ENCODE measurements at places on chromosomes 4 and X.
A peak's percentile ranks its signal among the peaks of the same experiment; 100 is the strongest.

DNA sequence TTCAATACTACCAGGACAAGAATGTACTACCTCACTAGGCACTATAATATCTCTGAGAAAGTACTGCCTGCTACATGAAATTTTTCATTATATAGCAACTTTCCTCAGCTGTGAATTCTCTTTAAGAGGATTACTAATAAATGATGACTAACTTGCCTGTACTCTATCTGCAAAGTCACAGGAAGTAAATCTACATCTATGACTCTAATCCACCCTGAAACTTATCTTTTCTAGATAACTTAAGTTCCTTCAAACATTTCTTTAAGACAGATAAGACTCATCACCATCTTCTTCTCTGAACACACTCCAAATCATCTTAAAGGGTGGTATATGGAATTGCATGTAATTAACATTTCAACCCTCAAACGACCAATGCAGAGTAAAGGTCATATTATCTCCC lies 28.8 kb downstream of the RPS6KA3 start:
- no peak for DNase-seq

DNA sequence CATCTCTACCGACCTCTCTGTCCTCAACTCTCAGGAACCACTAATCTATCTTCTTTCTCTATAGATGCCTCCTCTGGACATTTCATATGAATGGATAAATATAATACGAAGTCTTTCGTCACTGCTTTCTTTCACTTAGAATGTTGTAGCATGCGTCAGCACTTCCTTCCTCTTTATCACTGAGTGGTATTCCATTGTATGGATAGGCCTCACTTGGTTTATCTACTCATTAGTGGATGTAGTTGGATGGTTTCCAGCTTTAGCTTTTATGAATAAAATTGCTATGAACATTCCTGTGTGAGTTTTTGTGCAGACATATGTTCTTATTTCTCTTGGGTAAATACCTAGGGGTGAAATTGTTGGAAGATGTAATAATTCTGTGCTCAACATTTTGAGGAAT lies 528.2 kb upstream of the FAT1 start:
- no peak for DNase-seq

DNA sequence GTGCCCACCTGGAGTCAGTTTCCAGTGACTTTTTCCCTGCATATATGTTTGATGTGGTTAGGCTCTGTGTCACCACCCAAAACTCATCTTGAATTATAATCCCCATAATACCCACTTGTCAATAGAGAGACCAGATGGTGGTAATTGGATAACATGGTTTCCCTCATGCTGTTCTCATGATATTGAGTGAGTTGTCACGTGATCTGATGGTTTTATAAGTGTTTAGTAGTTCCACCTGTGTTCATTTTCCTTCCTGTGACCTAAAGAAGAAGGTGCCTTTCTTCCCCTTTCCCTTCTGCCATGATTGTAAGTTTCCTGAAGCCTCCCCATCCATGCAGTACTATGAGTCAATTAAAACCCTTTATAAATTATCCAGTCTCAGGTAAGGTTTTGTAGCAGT lies 740.9 kb downstream of the ARAP2 start:
- no peak for DNase-seq

GRCh38 chr4:54333657-54334056 lies 104.6 kb downstream of the PDGFRA start:
- DNase-seq = no peak

- DNase-seq = no peak
Observed at GRCh38 chr4:36123906-36124305, 120.4 kb downstream of the ARAP2 start.

DNA sequence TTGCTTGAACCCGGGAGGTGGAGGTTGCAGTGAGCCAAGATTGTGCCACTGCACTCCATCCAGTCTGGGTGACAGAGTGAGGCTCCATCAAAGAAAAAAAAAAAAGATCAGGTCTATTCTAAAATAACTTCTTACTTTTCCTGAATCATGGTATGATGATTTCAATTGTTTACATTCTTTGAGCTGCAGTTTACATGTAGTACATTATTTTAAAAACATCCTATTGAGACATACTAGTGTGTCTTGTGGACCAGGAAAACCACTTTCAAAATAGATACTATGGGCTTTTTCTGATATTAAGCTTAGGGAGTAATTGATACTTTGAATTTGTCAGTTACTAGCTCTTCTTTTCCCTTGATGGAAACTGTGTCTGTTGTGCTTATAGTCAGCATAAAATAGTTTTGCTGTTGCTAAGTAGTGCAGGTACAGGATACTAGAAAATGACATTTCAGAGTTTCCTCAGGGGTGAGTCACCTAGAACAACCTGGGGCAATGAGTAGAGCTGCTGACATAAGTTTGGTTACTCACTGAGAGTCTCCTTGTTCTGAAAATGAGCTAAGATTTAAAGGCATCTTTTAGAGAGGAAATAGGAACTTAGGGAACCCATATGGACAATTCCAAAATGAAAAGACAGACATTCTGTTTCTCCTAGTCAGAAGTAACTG lies 53.2 kb upstream of the C4orf54 start:
- DNase-seq = peak; percentile 9

DNA sequence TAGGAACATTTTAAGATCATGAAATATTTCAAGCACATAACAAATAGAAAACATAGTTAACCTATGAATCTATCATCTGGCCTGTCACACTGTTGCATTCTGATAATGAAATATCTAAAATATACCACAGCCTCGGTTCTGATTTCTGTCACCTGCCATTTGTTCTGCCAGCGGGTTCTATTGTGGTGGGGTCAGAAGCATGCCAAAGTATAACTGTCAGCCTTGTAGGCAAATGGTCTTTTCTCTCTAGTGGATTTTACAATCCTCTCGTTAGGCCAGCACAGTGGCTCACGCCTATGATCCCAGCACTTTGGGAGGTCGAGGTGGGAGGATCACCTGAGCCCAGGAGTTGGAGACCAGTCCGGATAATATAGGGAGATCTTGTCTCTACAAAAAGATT lies 47.9 kb downstream of the HTRA3 start:
- no peak for DNase-seq

DNA sequence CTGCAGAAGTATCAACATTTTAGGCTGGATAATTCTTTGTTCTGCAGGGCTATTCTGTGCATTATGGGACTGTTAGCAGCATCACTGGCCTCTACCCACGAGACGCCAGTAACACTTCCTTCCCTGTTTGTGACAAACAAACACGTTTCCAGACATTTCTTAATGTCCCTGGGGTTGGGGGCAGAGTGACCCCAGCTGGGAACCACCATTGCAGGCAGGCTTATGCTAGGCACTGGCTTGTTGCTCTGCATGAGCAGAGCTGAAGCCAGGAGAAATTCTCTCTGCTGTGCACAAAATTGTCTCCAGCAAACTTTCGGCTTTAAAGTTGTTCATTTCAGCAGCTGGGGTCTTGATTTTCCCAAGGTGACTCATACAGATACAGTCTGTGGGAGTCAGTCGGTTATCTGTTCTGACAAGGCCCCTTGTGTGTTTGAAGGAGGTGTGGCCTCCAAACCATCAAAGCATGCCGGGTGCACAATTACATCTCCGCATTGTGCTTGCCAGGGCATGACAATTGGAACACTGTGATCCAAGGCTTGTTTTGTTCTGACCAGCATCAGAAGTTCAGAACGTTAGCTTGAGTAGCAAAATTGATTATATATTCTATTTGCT lies 156.4 kb upstream of the BOD1L1 start:
- DNase-seq = no peak

- DNase-seq = no peak
Observed at GRCh38 chr4:7988437-7988836, 48.8 kb upstream of the AFAP1 start.

- no peak for DNase-seq
Observed at GRCh38 chr4:165720411-165721082, 152.5 kb upstream of the TLL1 start.

DNA sequence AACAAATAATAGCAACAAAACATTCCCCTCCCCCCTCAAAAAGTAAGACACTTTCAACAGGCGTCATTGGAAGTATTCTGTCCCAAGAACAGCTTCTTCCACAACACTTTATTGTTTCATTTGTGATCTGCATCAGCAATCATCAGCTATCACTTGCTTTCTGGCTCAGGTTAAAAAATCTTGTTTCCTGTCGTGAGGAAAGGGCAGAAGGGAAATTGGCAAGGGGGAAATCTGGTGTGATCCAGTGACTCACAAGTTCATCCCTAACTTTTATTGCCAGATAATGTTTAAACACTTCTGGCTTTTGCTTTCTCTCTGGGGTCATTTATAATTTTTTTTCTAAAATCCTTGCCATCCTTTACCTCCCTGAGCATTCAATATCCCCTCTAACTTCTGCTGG lies 247.4 kb upstream of the GIMD1 start:
- no peak for DNase-seq

GRCh38 chr4:8795140-8795539 lies 76.5 kb downstream of the HMX1 start:
- no peak for DNase-seq

DNA sequence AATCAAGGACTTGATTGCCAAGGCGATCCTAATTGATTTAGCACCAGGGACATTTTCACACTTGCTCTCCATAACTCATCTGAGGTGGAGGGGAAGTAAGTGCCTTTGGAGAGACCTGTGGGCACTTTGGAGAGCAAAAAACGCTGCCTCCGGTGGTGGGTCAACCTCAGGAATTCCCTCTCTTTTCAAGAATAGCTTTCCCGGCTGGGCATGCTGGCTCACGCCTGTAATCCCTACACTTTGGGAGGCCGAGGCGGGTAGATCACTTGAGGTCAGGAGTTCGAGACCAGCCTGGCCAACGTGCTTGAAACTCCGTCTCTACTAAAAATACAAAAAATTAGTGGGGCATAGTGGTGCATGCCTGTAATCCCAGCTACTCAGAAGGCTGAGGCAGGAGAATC lies 49.2 kb downstream of the PRPS1 start:
- DNase-seq = no peak

- no peak for DNase-seq
Observed at GRCh38 chr4:11483046-11483445, 54.4 kb upstream of the HS3ST1 start.

DNA sequence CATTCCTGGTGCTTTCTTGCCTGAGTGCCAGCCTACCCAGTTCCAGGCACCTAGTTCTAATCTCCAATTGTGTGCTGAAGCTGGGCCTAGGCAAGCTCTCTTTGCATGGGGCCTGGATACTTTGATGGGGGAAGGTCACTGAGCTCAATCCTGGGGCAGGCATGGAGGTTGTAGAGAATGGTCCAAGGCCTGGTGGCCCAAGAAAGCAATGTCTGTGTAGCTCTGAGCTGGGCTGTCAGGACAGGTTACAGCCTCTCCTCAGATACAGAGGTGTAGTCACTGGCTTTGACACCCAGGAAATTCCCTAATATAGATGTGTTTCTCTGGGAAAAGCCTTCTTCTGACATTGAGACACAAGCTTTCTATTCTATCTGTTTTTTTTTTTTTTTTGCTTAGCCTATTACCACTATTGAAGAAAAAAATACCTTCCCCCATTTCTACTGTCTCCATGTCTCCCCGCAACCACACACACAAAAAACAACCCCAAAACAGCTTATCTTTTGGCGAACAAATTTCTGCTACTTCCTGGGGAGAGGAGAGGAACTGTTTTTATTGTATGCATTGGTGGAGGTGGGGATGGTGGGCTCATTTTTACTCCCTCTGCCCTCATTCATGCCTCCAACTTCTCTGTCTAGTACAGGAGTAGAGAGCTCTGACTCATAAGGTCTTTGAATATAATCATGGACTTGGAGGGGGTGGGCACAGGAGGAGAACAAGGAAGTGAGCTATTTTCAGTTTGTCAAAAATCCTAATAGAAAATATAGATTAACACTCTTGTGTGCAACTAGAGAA lies 66.7 kb upstream of the DHX15 start:
- DNase-seq = no peak

- DNase-seq = no peak
Observed at GRCh38 chrX:40933706-40934425, 151.4 kb upstream of the USP9X start.

GRCh38 chrX:70352496-70352895 lies 62.6 kb downstream of the KIF4A start:
- no peak for DNase-seq

DNA sequence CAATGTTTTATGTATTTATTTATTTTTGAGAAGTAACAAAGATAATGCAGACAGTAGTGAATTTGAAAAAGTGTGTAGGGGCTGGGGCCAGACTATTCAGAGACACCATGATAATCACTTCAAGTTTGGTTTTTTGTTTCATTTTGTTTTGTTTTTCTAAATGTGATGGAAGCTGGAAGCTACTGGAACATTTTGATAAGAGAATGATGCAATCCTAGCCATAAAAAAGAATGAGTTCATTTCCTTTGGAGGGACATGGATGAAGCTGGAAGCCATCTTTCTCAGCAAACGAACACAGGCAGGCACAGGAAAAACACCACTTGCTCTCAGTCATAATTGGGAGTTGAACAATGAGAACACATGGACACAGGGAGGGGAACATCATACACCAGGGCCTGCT lies 706.6 kb upstream of the EPHA5 start:
- DNase-seq = no peak

DNA sequence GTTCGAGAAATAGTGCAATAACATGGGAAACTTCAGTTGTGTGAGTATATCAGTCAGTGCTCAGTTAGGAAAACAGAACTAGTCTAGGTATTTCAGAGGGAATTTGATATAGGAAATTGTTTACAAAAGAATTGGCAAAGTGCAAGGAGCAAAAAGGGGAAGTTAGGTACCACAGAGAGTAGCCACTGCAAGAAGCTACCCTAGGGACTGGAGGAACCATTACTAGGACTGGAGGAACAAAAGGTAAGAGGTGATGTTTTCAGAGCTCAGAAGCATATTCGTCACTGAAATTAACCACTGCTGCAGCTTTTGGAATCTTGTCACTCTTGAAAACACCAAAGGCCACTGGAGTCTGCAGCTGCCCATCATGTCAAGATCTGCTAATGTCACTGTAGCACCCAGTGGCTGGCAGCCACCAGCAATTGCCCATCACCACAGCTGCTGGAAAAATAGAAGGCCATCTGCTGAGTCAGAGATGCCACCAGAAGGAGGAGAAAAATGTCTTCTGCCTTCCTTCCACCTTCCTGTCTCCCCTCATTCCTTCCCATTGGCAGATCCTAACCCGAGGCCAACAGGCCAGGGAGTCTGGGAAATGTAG lies 160.6 kb upstream of the RPS6KA3 start:
- DNase-seq = no peak

DNA sequence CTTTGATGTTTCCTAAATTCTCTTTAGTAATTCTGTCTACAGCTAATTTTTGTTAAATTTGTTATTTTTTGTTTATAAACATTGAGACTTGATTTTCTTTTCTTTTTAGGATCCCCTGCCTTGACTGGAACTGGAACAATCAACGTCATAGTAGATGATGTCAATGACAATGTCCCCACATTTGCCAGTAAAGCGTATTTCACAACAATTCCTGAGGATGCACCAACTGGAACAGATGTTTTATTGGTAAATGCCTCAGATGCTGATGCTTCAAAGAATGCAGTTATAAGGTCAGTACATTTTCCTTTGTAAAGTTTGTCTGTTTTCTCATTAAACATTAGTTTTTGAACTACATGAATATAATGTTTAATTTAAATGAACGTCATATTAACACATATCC lies 119.4 kb downstream of the FAT4 start:
- DNase-seq = no peak
